ENCODE measurements at places on chromosomes 16 and 17.

- no peak for DNase-seq
Observed at GRCh38 chr17:45735488-45735887, 48.6 kb upstream of the CRHR1 start.

- DNase-seq = no peak
Observed at GRCh38 chr16:58634265-58634802, 4.7 kb upstream of the CNOT1 start.

GRCh38 chr17:76644995-76645394 lies 1.4 kb upstream of the ST6GALNAC1 start:
- DNase-seq = no peak

- no peak for DNase-seq
Observed at GRCh38 chr17:78708510-78708973, 73.5 kb downstream of the CYTH1 start.

- no peak for DNase-seq
Observed at GRCh38 chr16:78679546-78679945, 580.1 kb downstream of the WWOX start.

- no peak for DNase-seq
Observed at GRCh38 chr16:54875443-54875842, 55.2 kb upstream of the IRX5 start.

DNA sequence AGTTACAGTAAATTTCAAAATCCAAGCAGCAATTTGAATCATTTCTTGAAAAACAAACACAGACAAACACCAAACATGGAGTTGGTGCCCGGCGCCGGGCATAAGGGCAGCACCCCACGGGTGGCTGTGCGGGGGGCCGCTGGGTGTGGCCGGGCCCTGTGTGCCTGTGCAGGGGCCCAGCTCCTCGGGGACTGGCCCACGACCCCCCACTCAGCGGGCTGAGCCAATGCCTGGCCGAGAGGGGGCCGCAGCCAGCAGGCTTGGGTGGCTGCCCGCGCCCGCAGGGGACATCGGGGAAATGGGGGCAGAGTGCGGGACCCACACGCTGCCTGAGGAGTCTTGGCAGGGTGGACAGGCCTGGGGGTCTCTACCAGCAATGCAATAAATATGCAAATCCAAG lies 12.8 kb upstream of the DUS1L start:
- DNase-seq = no peak

DNA sequence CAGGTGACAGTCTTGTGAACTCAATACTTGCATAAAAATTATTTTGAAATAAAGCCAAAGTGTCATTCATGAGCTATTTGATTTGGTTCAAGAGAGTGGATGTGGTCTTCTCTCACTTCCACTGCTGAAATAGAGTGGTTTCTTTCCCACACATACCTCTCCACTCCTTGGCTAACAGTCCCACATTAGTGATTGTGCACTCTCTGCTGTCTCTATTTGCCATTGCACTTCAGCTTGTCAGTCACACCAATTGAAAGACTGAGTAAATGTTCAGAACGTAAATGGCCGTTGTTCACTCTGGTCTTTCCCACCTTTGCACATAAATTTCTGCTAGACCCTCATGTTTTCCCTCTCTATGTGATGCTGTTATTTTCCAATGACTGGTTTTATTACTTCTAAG lies 197.5 kb downstream of the FTO start:
- no peak for DNase-seq

GRCh38 chr17:34713687-34714086 lies 134.3 kb downstream of the TMEM132E start:
- no peak for DNase-seq

- no peak for DNase-seq
Observed at GRCh38 chr17:4892499-4893221, 6.7 kb upstream of the C17orf107 start.

GRCh38 chr16:2529061-2529931 lies 1.9 kb downstream of the CEMP1 start:
- no peak for DNase-seq

DNA sequence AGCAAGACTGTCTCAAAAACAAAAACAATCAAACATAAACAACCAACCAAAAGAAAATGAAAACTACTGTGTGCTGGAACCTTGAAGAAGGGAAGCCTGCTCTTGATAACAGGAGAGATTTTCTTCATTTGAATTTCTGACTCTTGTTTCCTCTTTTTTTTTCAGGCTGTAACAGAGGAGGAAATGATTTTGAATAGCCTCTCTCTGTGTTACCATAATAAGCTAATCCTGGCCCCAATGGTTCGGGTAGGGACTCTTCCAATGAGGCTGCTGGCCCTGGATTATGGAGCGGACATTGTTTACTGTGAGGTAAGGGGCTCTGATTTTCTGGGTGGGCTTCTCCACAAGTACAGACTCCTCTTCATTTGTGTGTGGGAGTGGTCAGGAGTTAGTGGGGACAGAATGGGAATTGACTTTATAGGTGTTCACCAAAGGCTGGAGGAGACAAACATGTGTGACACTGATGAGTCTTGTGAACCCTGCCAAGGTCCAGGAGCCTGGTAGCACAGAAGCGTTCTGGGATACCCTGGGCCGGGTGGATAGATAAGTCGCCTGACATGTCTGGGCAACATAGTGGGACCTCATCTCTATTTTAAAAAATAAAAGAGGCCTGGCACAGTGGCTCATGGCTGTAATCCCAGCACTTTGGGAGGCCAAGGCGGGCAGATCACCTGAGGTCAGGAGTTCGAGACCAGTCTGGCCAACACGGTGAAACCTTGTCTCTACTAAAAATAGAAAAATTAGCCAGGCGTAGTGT lies 14.9 kb downstream of the DUS2 start:
- DNase-seq = no peak

DNA sequence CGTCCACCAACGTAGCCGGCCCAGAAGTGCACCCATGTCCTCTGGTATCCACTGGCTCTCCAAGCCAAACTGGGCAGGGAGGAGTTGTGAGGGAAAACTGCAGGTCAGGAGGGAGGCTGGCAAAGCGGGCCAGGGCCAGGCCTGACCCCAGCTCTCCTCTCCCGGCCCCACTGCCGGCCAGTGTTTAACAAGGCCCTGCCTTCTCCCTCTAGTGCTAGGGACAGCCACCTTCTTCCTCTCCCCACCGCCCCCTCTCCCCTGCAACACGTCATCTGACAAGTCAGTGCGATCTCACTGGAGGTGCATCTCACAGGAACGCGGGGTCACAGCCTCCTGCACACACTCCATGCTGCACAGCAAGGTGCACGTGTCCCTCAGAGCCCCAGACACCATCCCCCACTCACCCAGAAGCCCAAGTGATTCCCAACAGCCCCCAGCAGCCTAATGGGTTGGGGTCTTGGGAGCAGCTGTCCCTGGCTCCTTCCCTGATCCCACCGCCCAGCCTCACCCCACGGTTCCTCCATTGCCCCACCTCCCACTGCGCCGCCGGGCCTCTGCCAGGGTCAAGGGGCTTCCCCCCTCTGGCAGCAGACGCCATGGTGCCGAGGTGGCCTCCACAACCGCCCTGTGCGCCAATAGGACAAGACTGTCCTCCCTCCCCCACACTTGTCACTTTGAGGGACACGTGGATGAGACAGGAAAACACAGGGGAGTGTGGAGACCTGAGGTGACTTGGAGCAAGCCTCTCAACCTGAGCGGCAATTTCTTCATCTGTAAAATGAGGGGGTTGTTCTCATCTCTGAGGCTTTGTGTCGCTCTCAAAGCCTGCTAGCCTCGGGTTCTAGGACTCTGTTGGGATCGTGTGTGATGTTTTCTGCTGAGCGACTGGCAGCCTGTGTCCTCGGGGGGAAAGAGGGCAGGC lies 1.1 kb upstream of the ACE start:
- DNase-seq = no peak

DNA sequence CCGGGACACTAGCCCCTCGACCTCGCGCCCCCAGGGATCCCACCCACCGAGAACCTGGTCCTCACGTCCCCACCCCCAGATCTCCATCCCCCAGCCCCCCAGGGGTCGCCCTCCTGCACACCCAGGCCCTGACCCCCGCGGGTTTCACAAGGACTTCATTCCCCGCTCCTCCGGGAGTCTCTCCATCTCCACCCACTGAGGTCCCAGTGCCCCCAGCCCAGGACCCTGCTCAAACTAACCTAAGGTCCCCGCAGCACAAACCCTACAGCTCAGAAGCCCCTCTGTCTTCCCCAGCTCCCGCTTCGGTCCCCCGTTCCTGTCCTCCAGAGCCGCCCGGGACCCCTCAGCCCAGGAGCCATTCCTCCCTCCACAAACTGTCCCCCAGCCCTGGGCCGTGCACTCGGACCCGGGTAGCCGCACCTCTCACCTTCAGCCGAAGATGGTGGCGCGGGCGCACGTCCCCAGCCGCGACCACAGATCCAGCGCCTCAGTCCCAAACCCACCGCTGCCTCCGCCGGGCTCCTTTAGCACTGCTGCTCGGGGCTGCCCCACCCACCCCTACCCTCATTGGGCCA lies at the start of gene MYH10:
Gene MYH10, minus strand, starts transcription at position 499 of the 575 bp plus-strand sequence. CDS start 7,479 bp downstream, outside the sequence.
- DNase-seq = no peak

GRCh38 chr16:30874244-30874820 lies 19.5 kb downstream of the BCL7C start:
- DNase-seq = no peak

DNA sequence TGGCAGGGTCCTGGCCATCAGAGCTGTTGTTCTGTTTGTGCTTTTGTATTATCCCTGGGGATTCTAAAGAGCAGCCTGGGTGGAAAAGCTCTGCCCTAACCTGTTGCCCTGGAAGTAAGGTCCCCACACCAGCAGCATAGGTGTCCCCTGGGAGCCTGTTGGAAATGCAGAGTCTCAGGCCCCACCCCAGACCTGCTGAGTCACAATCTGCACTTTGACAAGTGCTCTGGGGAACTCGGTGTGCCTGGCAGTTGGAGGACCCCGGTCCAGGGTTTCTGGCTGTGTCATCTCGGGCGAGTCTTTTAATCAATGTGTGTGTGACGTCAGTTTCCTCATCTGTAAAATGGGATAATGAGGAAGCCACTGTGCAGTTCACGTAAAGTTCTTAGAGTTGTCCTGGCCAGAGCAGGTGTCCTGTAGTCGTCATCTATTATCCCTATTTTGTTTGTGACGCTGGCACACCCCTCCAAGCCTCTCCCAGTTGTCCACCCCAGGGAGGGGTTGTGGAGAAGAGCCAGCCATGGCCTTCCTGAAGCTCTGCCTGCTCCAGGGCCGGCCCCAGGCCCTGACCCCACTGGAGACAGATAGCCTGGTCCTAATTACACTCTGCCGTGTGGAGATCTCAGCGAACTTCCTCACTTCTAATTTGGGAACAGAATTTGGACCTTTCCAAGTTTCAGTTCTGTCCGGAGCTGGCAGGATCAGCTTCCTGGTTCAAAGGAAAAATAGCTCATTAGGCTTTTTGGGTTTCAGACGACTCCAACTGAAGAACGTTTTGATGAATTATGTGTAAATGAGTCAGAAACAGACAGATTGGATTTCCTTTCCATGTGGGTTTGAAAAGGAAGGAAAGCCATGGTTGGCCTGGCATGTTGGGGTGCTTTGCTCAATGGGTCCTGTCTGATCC lies 295.7 kb upstream of the FOXF1 start:
- no peak for DNase-seq

- no peak for DNase-seq
Observed at GRCh38 chr16:50444526-50444925, 75.7 kb upstream of the BRD7 start.

GRCh38 chr16:11114366-11115164 lies 141.4 kb downstream of the SOCS1 start:
- DNase-seq = no peak

DNA sequence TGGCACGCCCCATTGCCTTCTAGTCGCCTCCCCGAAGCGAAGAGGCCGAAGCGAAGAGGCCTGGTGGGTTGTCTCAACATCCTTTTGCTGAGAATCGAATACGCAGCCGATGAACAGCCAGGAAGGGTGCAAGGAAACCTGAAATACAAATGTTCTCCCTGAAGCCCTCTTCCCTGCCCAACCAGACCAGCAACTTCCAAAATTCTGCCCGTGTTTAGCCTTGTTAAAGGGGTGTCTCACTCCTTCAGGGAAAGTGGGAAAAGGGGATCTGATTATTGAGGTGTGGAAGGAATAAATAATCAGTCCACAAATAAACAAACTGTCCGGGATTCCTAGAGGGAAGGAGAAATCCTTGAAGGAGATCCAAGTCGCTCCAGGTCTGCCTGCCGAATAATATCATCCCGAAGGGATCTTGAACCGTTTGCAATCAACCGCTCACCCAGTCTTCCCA lies 1.4 kb upstream of the FOXC2 start:
- DNase-seq = no peak

DNA sequence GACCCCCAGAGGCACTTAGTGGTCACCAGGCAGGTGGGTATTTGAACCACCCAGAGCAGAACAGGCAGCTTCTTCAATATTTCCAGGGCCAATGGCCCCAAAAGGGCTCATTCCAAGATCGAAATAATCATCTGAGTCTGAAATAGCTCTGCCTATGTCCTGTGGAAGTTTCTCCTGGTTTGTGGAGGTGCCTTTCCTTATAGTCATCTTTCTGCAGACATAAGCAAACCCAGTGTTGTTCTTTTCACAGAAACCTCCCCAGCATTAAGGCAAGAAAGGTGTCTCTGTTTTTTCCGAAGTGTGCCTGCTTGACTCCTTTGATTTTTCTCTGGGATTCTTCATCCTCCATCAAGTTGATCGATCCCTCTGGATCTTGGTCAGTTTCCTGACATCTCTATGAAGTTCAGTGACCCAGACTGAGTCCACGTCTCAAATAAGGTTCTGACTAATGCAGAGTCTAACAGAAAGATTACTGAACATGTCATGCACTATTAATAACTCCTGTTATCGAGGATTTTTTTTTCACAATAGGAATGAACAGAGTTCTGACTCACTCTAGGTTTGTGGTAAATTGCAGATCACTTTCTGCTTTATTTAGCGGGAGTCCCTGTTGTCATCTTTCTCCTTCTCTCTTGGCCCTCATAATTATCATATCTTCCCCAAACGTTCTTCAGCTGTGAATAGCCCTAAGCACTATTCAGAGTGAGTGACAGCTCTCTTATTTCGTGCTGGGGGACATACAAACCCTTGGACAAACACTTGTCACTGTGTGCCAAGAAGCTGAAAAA lies 1.5 kb downstream of the LRRC3C start:
- no peak for DNase-seq

GRCh38 chr17:56785405-56785804 lies 48.3 kb downstream of the C17orf67 start:
- no peak for DNase-seq

DNA sequence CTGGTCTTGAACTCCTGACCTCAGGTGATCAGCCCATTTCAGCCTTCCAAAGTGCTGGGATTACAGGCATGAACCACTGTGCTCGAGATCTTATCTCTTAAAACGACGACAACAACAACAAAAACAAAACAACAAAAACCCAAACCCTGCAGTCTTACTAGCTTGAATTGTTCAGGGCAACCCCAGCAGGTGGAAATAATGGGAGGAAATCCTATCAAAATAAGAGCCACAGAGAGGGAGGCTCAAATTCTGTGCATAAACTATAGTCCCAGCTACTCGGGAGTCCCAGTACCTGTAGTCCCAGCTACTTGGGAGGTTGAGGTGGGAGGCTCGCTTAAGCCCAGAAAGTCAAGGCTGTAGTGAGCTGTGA lies 16.5 kb upstream of the ATP6V0A1 start:
- DNase-seq = no peak

- no peak for DNase-seq
Observed at GRCh38 chr17:74780443-74781238, 4.5 kb upstream of the NAT9 start.

- DNase-seq = no peak
Observed at GRCh38 chr17:45150911-45151809, 2.9 kb downstream of the HEXIM1 start.

All from stimulated activated CD4-positive, alpha-beta T cell treated with anti-CD3 and anti-CD28 coated beads, Interleukin-1b, Interleukin-23, amount 100 ng/mL, for 1 hour (primary cell).